Myometrial cell (primary cell): ENCODE measurements at places on chromosomes 11 and 22. TPM values are rescaled to one million over a fixed set of nuclear protein-coding genes. Genes with fewer than 3 reads are reported as not detected.

The RIN1 gene
- 58.8 and 68.3 TPM in 2 replicates for total RNA-seq

The OR5P2 gene
- total RNA-seq: not detected in 2 replicates

The CLMP gene
- total RNA-seq: 64.6 and 110 TPM in 2 replicates

The OR52H1 gene
- not detected in 2 replicates for total RNA-seq

The OR51I1 gene
- total RNA-seq: not detected in 2 replicates

The NCAPH2 gene
- 62.6 and 65.2 TPM in 2 replicates for total RNA-seq

The FOSL1 gene
- total RNA-seq: 31.4 and 37.2 TPM in 2 replicates

The DLG2 gene
- 0.18 TPM in 1 of 2 replicates, not detected in the other for total RNA-seq

The MAJIN gene
- total RNA-seq: not detected in 2 replicates

The TSPAN32 gene
- total RNA-seq: under 0.01 TPM in 1 of 2 replicates, not detected in the other
